NCI-H1105 treated with DMSO at 0.1 percent for 48 hours (cell line): ENCODE measurements at places on chromosomes 11 and 22.

- no peak for DNase-seq
Observed at GRCh38 chr22:29732883-29733282, 13.1 kb downstream of the CABP7 start.

GRCh38 chr22:27879923-27880322, 39.1 kb downstream of the PITPNB start:
- peak; percentile 14 for DNase-seq

GRCh38 chr22:49354516-49355210, 473.0 kb downstream of the BRD1 start:
- no peak for DNase-seq

DNA sequence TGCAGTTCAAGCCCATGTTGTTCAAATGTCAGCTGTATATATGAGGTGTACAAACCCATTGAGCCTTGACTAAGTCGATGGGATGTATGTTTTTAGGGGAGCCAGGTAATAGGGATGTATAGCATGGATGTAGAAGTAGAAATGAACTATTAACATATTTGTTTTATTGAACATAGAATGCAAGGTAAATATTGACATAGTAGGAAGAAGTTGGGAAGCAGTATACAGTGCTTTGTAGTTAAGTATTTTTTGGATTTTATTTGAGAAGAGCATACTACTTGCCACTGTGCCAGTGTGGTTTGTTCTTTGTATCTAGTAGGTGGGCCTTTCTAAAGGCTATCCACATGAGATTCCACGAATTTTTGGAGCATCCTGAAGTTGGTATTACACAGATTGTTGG, 20.8 kb upstream of the NAT10 start:
- no peak for DNase-seq

GRCh38 chr22:30668386-30668710, 673 bp upstream of the DUSP18 start:
- peak; percentile 35 for DNase-seq

GRCh38 chr11:60887556-60887955, 18.8 kb downstream of the PRPF19 start:
- peak; percentile 47 for DNase-seq

DNA sequence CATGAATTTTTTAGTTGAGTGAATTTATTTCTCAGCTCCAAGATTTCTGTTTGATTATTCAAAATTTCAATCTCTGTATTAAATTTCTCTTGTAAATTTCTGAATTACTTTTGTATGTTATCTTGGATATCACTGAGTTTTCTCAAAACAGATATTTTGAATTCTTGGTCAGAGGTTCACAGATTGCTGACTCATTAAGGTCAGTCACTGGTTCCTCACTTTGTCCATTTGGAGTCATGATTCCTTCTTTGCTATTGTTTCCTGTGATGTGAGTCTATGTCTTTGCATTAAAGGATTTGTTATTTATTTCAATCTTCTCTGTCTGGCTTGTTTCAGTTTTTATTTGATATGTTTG, 10.2 kb upstream of the IL17RA start:
- no peak for DNase-seq

- no peak for DNase-seq
Observed at GRCh38 chr22:39364714-39365491, 15.1 kb downstream of the SYNGR1 start.

DNA sequence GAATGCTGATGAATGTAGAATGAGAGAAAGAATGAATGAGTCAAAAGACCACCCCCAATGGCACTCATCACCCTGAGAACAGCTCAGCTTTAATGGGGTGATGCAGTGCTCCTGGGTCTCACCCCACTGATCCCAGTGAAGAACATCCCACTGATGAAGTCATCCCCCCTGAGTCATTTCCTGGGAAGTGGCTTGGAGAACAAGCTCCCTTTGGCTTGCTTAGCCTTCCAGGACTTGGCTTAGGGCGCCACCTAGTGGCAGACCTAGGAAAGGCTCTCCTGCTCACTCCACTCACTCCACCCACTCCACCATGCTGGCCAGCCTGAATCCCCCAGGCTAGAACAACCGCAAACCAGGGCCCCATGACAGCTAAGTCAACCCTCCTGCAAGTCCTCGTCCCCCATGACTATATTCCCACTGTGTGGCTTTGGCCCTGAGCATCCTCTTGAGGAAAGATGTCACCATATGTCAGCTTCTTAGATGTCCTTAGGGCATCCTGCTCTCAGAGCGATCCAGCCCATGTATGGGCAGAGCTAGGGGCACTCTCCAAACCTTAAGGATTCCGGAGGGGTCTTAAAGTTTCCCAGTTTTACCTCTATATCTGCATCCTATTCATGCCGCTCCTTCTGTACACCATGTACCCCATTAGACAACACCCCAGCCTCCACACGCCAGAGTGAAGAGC, 17.8 kb upstream of the TMPRSS13 start:
- DNase-seq, result peak; percentile 88

DNA sequence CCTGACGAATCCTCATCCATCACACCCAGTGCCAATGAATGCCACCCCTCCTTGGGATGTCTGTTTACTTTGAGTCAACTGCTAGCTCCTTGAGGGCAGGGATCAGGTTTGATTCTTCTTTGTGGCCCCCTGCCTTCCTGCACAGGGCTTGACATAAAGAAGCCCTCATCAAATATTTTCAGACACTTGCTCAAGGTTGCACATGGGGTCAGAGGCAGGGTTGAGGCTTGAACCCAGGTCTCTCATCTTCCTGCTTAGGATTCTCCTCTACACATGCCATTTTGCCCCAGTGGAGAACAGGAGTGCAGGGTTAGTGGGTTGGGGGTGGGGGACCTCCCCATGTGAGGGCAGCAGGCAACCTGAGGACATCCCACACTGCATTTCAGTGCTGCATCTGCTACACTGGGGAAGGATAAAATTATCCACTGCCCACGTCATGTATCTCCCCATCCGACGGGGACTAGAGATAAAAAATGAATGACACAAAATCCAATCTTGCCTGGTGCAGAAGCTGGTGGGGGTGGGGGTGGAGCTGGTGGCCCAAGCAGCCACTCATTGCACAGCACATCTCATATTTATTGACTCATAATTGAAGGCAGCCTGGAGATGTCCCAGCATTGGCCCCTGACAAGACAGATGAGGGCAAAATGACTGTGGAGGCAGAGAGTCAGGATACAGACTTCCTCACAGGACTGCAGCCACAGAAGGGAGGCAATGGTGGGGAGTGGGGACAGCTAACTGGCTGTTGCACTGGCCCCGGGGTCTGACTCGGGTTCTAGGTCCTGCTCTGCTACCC, 41.3 kb downstream of the NEU3 start:
- DNase-seq, result no peak

- no peak for DNase-seq
Observed at GRCh38 chr22:47209547-47210023, 447.1 kb downstream of the TBC1D22A start.

- no peak for DNase-seq
Observed at GRCh38 chr11:17828311-17828751, 93.8 kb downstream of the KCNC1 start.

GRCh38 chr22:45959719-45960476, 17.1 kb downstream of the WNT7B start:
- no peak for DNase-seq

DNA sequence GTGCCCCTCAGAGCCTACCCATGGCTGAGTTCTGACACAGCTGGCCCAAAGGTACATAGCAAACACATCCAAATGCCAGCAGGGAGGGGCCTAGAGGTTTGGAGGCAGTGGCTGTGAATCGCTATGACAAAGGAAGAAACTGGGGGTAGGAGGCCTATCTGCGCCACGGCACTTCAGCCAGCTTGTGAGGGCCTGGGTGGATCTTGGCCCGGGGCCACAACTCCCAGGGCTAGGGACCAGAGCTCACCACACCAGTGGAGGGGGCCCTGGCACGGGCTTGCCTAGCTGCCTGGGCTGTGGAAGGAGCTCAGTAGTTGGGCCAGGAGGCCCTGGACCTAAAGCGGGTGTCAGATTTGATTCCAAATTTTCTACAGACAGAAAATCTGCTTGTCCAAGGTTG, 9.4 kb upstream of the NAP1L4 start:
- peak; percentile 39 for DNase-seq

DNA sequence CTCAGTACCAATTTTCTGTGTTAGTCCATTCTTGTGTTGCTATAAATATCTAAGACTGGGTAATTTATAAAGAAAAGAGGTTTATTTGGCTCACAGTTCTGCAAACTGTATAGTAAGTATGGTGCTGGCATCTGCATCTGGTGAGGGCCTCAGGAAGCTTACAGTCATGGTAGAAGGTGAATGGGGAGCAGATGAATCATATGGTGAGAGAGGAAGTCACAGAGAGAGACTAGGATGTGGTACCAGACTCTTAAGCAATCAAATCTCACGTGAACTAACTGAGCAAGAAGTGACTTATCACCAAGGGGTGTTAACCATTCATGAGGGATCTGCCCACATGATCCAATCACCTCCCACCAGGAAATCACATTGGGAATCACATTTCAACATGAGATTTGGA, 60.8 kb upstream of the ZBED5 start:
- DNase-seq, result no peak

- no peak for DNase-seq
Observed at GRCh38 chr22:49044776-49045175, 782.9 kb downstream of the BRD1 start.

DNA sequence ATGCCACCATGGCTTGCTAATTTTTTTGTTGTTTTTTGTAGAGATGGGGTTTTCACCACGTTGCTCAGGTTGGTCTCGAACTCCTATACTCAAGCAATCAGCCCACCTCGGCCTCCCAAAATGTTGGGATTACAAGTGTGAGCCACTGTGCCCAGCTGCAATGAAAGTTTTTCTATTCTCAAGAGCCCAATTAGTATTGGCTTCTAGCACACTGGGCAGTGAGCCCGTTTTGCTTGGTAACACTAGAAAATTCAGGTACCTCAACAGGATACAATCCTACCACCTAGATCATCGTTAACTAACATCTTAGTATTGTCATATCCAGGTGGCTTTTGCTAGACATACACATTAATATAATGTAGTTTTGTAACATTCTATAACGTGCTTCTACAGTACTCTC, 19.0 kb downstream of the SEC14L3 start:
- DNase-seq, result peak; percentile 31

DNA sequence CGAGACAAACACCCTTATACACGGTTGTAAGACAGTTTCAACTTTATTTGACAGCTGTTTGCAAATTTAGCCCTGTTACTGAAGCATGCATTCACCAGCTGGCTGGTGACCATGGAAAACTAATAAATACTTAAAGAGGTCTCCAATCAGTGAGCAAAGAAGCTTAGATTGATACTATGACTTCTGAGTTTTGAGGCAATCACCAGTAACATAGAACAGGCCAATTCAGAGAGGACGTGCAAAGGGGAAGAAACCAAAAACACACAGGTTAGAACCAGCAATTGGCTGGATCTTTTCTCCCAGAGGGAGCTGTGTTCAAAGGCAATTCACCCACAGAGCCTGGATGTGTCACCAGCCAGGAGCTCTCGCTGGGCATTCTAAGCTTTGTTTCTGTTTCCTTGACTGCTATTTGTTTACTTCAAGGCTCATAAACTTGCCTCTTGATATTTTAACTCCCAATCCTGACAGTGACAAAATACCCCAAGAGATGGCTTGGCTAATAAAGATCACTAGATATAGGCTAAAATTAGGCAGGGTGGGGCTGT, 113.6 kb upstream of the MTMR2 start:
- peak; percentile 6 for DNase-seq

DNA sequence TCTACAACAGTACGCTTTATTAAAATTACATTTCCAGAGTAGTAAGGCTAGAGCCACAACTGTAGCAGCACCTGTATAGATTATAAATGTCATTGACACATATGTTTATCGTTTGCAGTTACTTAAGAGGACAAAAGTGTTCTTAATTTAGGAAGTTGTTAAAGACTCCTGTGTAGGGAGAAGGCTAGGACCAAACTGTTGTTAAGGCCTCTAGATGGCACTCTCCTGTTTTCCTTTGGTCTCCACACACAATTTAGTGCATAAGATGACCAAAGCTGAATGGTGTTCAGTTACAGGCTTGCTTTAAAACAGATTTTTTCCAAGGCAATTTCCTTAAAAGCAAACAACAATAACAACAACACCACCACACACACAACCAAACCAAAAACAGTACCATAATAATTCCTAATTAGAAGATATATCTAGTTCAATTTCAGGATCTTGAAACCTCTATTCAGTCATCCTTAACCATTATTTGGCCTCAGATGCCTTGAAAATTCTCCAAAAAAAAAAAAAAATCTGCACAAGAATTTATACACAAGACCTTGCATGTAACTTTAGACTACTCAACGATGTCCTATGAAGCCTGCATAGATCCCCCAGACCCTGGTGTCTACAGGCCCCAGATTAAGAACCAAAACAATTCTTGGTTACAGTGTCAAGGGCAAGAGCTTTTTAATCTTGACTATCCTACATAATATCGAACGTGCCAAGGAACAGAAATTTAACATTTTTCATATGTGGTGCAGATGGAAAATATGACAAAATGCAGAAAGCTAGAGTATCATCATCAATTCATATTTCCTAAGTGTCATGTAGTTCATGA, 42.6 kb upstream of the APOA1 start:
- peak; percentile 78 for DNase-seq

DNA sequence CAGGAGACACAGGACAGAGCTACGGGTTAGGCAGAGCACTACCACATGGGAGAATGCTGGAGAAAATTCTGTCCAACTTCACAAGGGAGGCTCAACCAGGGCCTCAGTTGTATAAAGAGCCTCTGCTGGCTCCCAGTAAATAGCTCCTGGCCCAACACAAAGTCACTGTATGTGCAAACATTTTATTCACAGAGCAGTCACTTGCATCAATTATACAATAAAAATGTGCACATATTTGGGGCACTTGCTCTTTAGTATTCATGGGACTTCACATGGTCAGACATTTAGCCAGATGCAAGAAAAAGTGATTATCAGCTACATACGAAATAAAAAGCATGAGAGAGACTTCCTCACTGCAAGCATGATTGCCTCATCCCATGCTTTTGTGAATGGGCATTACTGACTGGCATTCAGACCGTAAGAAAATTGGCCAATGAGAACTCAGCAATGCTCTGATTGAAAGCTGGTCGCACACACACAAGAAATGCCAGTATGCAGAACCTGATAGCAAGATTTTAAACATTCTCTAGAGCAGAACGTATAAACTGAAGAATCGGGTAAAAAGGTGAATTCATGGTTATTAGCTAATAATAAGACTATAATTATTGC, 39.4 kb downstream of the BLID start:
- DNase-seq, result no peak

DNA sequence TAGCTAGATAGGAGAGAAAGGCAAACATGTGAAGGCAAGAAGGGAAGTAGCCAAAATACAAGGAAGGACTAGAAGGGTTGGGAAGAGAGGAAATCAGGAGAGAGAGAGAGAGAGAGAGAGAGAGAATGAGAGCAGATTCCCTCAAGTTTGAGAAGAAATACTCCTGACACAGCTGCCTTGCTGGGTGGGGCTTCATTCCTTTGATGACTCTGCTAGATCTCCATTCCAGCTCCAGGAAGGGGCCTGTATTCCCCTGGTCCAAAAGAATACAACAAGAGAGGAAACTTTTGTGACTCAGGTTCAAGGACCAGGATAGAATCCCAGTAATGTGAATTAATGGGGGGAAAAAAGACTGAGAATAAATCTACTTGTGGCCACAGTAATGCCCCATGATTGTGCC, 62.9 kb upstream of the SPON1 start:
- no peak for DNase-seq

GRCh38 chr22:44938886-44939285, 70.9 kb downstream of the PHF21B start:
- no peak for DNase-seq

GRCh38 chr22:26529345-26529744, 17.1 kb upstream of the TFIP11 start:
- no peak for DNase-seq

- no peak for DNase-seq
Observed at GRCh38 chr22:46041642-46042041, 64.7 kb upstream of the WNT7B start.
